ENCODE measurements at places on chromosomes 5 and 9.

- no peak for DNase-seq
These were observed 47.8 kb downstream of the RNF145 start for GRCh38 chr5:159161361-159162214.

GRCh38 chr9:135728436-135729110 lies 26.6 kb downstream of the KCNT1 start:
- DNase-seq, result no peak

GRCh38 chr9:122127396-122127798 lies 32.2 kb downstream of the NDUFA8 start:
- DNase-seq, result no peak

- DNase-seq, result no peak
These were observed 105.3 kb upstream of the RETREG1 start for GRCh38 chr5:16722097-16722495.

- DNase-seq, result no peak
These were observed 126.2 kb upstream of the FTMT start for GRCh38 chr5:121725450-121725849.

GRCh38 chr5:59174248-59174844 lies 591.5 kb downstream of the RAB3C start:
- peak; percentile 7 for DNase-seq

DNA sequence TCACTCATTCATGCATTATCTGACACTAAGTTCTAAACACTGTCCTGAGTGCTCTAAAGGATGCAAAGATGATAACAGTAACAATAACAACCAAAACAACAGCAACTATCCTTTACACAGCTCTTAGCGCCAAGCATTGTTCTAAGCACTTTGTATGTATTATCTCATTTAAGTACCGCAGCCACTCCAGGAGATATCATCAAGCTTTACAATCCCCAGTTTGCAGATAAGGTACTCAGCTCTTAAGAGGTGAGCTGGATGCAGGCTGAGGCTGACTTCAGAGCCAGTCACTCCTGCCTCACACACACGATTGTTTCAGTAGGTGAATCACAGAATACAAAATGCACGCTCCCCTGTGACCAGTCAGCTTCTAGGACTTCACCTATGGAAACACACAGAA lies 141.8 kb downstream of the PAX5 start:
- DNase-seq, result no peak

DNA sequence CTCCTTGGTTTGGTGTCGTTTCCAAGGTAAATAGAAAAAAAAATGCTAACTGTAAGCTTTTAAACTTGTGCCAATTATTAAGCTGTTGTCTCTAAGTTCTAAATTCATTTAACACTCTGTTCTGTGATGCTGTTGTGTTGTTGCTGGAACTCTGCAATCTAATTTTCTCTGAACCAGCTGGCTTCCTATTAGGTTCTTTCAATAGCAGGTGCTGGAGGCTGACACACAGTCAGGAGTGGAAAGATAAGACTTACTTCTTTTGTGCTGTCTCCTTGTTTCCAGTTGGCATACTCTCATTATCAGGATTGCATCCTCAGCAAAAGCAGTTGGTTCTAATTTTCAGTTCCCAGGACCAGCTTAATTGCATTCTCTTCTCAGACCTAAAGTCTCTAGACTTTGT lies 1252.6 kb upstream of the NUDT12 start:
- no peak for DNase-seq

- peak; percentile 71 for DNase-seq
These were observed 85.3 kb upstream of the ADRB2 start for GRCh38 chr5:148740966-148741742.

DNA sequence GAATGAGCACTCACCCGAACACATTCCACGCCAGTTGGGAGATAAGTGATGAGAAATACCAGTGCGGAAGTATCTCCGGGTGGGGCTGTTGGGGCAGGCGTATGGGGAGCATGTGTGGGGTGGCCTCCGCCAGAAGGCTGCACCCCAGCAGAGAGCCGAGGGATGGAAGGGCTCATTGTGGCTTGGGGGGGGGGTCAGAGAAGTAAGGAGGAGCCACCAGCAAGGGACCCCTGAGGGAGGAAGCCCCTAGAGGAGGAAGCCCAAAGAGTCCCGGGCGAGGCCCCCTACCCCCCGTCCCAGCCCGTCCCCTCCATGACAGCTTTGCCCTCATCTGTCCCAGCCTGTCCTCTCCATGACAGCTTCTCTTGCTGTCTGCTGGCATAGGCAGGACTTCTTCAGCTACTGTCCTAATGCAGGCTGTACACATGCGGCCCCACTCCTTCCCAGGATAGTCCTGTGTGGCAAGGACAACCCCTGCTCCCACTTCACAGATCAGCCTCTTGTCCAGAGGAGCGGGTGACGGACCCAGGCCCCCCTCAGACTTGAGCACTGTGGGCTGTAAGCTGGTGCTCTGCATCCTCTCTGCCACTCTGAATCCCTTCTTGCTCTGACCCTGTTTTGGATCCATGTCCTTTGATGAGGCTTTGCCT lies 239.6 kb downstream of the CACNA1B start:
- no peak for DNase-seq

DNA sequence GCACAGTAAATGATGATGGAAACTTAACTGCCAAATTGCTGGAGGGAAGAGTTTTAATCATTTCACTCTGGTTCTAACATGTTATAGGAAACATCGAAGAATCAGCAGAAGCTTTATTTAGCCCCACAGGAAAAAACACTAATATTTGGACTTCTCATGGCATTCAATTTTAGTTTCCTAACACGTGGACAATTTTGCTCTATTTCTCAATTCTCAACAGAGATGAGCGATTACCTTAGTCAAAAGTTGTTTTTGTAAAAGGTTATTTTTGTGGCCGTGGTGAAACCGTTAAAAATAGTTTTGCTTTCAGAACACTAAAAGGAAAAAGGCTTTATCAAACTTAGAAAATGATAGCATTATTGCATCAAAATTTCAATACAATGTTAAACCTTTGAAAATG lies 235.2 kb downstream of the PLK2 start:
- DNase-seq, result no peak

Measured in MV-4-11 (cell line).